Nucleus accumbens (tissue), 56 donors: ENCODE measurements at places on chromosomes 5 and 9.

DNA sequence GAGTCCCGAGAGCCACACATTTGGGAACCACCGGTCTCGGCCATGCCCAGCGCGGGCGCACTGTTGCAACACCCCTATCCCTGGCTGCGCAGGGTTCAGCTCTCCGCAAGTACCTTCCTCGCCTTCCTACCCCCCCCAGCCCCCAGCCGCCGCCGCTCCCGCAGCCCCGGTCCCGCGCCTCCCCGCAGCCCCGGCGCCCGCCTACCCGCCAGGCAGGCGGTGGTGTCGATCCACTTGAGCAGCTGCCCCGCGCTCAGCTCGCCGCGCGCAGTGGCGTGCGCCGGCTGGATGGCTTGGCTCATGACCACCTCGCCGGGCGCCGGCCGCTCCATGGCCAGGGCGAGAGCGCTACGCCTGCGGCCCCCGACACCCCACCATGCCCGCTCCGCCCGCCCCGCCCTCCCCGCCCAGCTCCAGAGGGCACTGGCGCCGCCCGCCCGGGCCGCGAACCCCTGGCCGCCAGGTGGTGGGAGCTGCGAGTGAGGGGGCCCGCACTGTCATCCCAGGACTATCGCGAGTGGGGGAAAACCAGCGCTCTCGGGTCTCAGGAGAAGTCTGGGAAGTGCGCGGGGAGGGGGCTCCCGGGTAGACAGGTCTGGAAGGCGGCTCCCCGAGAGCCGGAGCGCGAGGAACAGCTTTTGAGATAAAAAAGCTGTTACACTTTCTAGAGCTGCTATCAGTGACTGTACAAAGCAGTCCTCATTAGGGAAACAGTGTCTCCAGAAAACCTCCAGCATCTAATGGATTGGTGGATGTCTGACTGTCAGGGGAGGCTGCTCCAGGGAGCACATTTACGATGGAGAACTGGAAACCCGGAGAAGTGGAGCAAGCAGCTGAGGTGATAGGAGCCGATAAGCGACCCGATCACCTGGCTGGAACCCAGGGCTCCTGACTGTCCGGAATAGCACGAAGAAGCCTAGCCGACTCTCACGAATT lies at the start of gene ACOT12:
Gene ACOT12 (minus strand): TSS at position 352 of the 936 bp plus-strand sequence. CDS start 20 bp downstream, at position 332.
- DNase-seq: no peak

- no peak for DNase-seq
These were observed 105.8 kb upstream of the MSX2 start for GRCh38 chr5:174618589-174618988.

DNA sequence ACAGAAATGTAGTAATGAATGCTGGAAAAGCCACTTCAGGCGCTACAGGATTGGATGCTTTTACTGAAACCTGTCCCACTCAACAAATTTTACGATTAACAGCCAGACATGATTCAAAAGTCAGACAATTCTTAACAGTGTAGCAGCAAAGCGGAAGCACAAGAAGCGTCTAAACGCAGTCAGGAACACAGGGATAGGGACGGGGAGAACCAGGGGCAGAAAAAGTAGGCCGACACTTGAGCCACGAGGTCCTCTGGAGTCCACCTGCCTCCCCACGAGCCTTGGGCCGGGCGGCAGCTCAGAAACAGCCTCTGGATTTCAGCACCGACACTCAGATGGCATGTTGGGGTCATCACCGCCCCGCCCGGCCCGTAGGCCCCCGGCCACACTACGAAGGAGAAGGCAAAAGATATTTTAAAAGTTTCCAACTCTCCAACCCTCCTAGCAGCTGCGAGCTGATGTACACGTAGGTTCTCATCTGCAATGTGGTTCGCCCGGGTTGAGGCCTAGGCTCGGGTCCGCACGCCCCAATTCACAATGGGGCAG lies 615 bp downstream of the RACK1 start:
- no peak for DNase-seq

GRCh38 chr5:35598707-35599370 lies 18.8 kb upstream of the SPEF2 start:
- no peak for DNase-seq

- DNase-seq: no peak
These were observed 21.0 kb upstream of the CDKN2B start for GRCh38 chr9:22030101-22030598.

DNA sequence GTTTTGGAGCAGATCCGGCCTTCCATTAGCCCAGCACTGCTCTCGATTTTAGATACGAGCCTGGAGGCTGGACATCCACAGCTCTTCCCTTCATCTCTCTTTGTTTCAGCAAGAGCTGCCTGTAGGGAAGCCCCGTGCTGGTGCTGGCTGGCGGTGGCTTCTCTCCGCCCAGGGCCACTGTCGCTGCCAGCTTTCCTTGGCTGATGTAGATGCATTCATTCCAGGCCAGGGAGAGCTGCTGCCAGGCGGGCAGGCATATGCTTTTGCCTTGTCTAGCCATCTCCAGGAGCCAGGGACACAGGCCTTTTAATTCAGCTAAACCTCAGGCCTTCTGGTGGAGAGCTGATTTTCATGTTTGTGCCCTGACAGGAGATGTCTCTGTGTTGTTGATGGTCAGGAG lies 409.3 kb upstream of the CLINT1 start:
- no peak for DNase-seq

- DNase-seq: no peak
These were observed 193.0 kb downstream of the SPOCK1 start for GRCh38 chr5:137305971-137306602.

- DNase-seq: no peak
These were observed 73.4 kb upstream of the MELK start for GRCh38 chr9:36499174-36499890.

- no peak for DNase-seq
These were observed 15.7 kb downstream of the IL4 start for GRCh38 chr5:132689513-132689912.

- DNase-seq: no peak
These were observed 74.3 kb downstream of the KIAA0825 start for GRCh38 chr5:94544031-94544650.

GRCh38 chr5:98641671-98642070 lies 131.8 kb upstream of the RGMB start:
- no peak for DNase-seq

DNA sequence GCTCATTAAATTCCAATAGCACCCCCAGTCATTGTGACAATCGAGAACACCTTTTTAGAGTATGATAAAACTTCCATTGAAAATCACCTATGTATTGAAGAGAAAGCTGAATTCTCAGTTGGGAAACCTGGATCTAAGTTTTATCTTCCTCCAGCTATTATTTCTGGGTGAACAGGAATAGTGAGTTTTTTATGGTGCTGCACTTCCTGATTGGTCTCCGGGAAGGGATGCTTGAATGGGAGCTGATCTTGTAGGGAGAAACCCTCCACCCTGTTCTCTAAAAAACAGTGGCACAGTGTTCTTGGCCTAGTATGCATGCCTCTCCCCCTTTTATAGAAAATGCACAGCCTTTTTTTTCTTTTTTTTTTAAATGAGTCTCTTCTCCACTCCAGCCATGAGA lies 112.2 kb downstream of the ACTBL2 start:
- no peak for DNase-seq

GRCh38 chr5:173534664-173535063 lies 81.8 kb downstream of the BOD1 start:
- DNase-seq: no peak

DNA sequence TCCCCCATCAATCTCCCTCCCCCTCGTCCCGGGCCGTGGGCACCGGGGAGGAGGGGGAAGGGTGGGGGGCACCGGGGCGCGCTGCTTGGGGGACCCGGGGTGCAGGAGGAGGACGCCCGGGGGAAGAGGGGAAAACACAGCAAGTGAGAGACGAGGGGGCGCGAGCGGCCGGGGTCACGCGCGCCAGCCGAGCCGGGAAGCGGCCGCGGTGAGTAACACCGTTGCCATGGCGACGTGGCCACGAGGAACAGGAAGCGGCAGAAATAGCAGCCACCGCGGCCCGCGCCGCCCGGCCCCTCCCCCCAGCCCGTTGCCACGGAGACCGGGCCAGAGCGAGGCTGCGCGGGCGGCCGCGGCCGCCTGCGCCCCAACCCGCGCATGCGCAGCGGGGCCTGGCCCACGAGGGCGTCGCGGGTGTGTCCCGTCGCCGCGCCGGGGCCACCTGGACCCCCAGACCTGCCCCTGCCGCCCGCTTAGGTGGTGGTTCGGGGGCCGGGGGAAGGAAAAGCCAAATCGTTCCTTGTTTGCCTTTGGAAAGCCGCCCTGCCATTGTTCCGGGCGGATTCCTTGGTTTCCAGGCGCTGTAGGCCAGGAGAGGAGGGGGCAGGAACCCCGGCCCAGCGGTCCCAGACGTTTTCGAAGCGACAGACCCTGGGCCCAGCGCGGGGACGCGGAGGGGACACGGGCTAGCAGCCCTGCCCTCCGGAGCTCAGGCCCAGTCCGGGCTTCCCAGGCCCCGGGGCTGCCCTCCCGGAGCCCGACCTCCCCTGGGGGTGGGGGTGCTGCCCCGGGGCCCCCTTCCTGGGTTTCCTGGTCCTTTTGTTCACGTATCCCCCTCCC lies 207.1 kb downstream of the C9orf50 start:
- peak; percentile 86 for DNase-seq

DNA sequence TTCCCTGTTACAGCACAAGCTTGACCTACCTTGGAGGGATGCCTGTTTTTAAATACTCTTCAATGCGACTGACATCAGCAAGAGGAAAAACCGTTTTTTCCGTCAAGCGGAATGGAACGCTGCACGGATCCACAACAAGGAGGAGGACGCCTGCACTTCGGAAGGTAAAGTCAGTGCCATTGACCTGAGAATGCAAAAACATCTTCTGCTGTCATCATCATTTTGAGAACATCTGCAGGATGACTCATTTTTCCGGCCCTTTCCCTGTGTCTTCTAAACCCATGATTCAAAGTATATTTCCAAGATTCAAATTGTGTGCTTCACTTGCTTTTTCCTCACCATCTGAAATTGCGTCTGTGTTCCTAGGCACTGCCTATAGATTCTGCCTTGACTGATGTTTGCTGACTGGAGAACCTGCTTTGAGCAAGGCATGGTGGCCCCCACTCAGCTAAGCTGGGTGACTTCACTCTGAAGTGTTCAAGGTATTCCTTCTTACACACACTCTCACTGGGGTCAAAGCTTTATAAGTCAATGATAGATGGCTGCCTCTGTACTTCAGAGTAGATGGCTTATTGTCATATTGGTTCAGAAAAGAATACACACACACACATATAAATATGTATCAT lies 78.1 kb downstream of the CEMIP2 start:
- no peak for DNase-seq

GRCh38 chr9:109868207-109868606 lies 88.2 kb downstream of the PALM2AKAP2 start:
- no peak for DNase-seq

GRCh38 chr9:121367306-121368137 lies 2.5 kb downstream of the STOM start:
- DNase-seq: no peak

DNA sequence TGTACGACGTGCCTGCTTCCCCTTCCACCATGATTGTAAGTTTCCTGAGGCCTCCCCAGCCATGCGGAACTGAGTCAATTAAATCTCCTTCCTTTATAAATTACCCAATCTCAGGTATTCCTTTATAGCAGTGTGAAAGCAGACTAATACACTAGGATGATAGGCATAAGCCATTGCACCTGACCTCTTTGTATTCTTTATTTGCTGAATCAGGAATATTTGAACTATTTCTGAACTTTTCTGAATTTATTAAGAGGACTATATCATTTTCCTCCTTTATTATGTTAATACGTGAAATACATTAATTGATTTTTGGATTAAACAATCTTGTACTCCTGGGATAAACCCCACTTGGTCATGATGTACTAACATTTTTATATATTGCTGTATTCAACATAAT lies 28.2 kb upstream of the NR4A3 start:
- no peak for DNase-seq

- DNase-seq: no peak
These were observed 210.4 kb upstream of the RFX3 start for GRCh38 chr9:3736161-3736560.

- no peak for DNase-seq
These were observed 377.0 kb upstream of the RIOK2 start for GRCh38 chr5:97559827-97560598.

- DNase-seq: no peak
These were observed 167.7 kb upstream of the RASA1 start for GRCh38 chr5:87099968-87100367.

GRCh38 chr9:127333221-127334064 lies 63.5 kb upstream of the SLC2A8 start:
- no peak for DNase-seq

- DNase-seq: no peak
These were observed 157.5 kb upstream of the SHB start for GRCh38 chr9:38226491-38226951.

- DNase-seq: no peak
These were observed 51.9 kb upstream of the IQGAP2 start for GRCh38 chr5:76351176-76351575.

DNA sequence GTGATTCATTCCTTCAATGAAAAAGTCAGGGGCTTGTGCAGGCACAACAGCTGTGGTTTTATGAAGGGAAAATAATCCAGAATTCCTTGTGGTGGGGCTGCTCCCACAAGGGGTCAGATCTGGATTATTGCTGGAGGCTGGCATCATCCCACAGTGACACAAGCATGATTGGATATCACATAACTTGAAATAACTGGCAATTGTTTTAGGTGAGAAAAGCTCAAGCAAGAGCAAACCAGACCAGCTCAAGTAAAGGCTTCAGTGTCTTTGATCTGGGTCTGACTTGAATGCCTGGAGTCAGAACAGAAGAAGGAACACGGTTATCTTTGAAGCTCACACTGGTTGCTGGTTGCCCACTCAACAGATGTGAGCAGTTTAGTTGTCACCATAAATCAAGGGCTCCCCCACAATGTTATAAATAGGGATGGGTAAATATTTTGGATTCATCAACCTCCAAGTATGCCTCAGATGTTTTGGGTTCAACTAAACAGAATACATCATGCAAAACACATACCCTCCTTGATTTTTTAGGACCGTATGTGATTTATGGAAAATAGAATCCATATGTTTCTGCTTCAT lies 3.1 kb upstream of the ZNF474 start:
- no peak for DNase-seq

DNA sequence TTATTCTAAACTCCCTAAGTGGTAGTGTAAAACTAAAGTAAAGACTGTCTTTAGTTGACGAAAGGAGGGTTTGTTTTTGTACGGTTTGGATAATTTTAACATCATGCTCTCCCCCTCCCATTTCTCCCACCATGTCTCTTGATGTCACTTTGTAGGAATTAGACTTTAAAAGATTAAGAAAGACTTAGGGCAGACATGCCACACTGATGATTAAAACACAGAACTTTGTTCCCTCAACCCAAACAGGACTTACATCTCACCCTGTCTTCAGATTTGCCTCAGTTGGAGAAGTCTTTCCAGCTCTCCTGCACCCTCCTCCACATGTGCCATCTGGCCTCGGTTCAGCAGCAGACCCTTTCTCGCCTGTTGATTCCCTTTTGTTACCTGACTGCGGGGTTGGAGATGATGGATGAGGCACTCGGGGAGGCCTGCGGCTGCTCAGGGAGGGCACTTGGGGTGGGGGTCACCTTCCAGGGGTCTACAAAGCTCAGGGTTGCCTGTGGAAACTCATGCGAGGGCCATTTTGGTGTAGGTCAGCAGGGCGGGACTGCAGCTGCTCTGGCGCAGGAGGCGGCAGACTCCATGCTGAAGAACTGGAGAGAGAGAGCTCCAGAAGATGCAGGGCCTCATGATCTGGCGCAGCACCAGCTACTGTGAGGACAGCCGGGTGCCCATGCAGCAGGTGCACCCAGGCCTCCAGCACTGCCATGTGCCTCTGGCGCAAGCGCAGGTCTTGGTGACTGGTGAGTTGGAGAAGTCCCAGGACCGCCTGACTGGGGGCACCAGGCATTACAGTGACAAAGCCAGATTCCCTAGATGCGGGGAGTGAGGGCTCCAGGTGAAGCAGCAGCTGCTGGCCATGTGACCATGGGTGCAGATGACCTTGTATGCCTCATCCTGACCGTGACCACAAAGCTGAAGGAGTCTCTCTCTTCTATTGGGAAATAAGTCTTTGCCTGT lies 24.5 kb upstream of the EXOC3 start:
- no peak for DNase-seq
